Urinary bladder (tissue), 4 donors: ENCODE measurements at places on chromosomes 2 and 18. TPM values are rescaled to one million over a fixed set of nuclear protein-coding genes. Genes with fewer than 3 reads are reported as not detected.
A peak's percentile ranks its signal among the peaks of the same experiment; 100 is the strongest.

- no peak for DNase-seq
These were observed 4.6 kb downstream of the B3GNT7 start for GRCh38 chr2:231399853-231400680.

GRCh38 chr2:217597145-217597544 is 405.6 kb downstream of the TNS1 start:
- no peak for DNase-seq

DNA sequence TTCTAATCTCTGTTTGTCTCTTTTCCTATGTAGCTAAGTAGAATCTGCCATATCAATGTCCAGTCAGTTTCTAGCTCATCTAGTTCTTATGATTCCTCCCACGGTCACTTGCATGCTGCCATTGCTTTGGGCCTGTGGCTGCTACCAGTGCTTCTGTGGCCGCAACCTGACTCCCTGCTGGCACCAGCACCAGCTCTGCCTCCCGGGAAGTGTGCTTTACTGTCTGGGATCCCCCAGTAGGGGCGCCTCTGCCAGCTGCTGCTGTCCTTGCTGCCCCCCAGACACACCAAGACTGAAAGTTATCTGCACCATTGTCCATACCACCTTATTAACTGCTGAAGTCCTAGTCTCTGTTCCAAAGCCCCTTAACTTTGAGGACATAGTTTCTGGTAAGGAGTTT is 56.3 kb downstream of the RAPGEF4 start:
- DNase-seq: no peak

DNA sequence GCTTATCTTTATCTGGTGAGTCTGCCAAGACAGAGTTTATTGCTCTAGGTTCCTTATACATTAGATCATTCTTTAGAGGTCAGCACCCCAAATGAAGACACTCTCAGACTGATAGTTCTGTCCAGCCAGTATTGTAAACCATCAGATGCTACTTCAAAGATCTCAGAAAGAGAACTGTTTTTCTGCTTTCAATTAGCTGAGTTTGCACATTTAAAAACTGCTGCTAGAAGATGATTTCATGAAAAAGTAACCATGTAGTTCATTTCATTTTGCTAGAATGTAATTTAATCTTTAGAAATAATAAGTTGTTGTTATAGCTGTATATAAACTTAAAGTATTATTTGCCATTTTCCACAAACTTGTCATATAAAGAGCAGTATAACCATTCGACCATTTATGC is 344.5 kb upstream of the ATP5MC3 start:
- DNase-seq: no peak

The SLC14A1 gene
- total RNA-seq: 102 TPM

GRCh38 chr18:39198376-39198775 is 1632.8 kb upstream of the CELF4 start:
- DNase-seq: no peak

The ALPP gene
- not detected for total RNA-seq

DNA sequence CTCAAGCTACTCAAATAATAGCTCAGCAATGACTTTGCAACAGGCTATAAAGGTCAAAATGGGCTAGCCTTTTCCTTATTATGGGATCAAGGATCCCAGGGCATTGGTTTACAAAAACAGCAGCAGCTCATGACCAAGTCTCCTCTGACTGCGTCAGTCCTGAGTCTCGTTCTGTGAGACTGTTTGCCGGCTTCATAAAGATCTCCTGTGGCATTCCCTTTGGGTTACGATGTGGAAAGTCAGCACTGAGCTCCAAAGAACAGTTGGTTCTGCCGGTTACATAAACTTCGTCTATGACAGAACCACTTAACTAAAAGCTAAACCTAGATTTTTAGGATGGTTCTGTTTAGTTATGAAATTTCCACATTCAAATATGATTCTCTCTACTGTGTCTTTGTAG is 674.9 kb downstream of the ZEB2 start:
- no peak for DNase-seq

The SERPINB2 gene
- total RNA-seq: not detected

GRCh38 chr2:84373391-84373790 is 85.7 kb downstream of the SUCLG1 start:
- DNase-seq: no peak

The UGT1A1 gene
- 1.9 TPM for total RNA-seq

- DNase-seq: no peak
These were observed 52.4 kb downstream of the LPIN1 start for GRCh38 chr2:11798701-11799435.

DNA sequence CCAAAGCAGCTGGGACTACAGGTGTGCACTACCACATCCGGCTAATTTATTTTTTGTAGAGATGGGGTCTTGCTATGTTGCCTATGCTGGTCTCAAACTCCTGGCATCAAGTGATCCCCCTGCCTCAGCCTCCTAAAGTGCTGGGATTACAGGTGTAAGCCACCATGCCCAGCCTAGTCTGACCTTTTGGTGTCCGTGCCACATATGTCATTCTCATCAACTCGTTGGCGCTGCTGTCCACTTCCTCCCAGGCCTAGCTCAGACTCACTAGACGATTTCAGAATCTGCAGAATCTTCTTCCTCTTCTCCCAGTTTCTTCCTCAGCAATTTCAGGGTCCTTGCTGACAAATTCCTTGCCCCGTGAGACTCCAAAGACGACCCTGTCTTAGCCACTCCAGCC is 39.8 kb upstream of the DNMT3A start:
- no peak for DNase-seq

- no peak for DNase-seq
These were observed 2.0 kb downstream of the MFSD6 start for GRCh38 chr2:190410166-190410565.

GRCh38 chr2:105809097-105809473 is 64.4 kb downstream of the NCK2 start:
- no peak for DNase-seq

The ATP6V1C2 gene
- 0.21 TPM for total RNA-seq

The TRABD2A gene
- total RNA-seq: 1.3 TPM

DNA sequence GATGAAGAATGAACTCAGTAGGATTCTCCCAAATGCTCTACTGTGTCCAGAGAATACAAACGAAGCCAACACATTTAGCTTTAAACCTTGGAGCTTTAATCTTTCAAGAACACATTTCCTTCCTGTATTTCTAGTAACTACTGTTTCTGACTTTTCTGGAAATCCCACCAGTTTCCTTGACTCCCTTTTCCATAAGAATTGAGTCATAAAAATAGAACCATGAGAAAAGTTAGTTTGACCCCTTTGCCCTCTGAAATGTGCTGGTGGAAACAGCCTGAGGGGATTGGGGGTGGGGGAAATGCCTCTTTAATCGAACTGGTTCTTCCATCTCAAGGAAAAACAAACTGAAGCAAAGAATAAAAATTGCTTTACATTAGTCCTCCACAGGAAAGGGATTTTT is 123.9 kb downstream of the TMEM17 start:
- DNase-seq: no peak

GRCh38 chr2:201171259-201171814 is 11.6 kb upstream of the CASP10 start:
- DNase-seq: no peak

GRCh38 chr2:68391099-68391498 is 26.0 kb downstream of the PLEK start:
- no peak for DNase-seq

DNA sequence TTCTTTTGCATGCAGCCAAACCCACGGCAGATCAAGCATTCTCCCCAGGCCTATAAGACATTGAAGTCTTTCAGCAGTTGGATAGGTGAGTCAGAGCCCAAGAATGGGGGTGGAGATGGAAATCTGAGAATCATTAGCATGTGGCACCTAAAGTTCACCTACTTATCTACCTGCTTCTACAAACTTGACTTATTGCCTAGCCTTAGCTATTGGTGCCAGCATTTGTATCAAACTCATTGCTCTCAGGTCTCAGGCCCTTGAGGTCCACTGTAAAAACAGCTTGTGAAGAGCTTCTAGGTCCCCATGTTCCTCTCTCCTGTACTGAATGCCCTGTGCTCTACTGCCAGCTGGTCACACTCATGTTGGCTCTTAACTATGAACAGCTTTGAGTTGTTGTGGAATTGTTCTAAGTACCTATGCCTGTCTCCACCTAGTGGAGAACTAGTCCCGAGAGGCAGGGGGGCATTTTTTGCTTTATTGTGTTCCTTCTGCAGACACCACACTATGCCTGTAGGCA is 278.4 kb upstream of the SPRED2 start:
- no peak for DNase-seq

The EGR4 gene
- total RNA-seq: not detected

- DNase-seq: no peak
These were observed 390.1 kb upstream of the TRIB2 start for GRCh38 chr2:12326449-12327190.

The TCF23 gene
- total RNA-seq: 0.85 TPM

GRCh38 chr2:149677416-149677815 is 89.8 kb upstream of the MMADHC start:
- DNase-seq: no peak

The OSGEPL1 gene
- 20.4 TPM for total RNA-seq

The DNAJC5G gene
- 0.42 TPM for total RNA-seq

DNA sequence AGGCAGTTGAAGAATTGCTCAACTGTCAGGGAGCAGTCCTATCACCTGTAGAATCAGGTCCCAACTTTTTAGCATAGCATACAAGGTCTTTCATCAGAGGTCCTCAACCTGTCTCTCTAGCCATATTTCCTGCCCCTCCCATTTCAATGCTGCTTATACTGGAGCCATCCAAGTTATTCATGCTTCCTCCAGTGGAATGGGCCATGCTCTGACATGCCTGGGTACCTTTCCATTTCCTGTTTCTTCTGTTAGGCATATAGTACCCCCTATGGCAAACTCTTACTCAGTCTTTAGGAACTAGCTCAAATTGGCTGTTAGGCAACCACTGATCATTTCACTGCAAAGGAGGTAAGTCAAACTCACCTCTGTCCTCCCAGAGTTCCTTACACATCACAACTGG is 51.0 kb upstream of the ABCA12 start:
- DNase-seq: no peak

- no peak for DNase-seq
These were observed 105.2 kb upstream of the ZNF521 start for GRCh38 chr18:25457126-25457525.

The RIT2 gene
- total RNA-seq: 0.48 TPM

The HOXD11 gene
- total RNA-seq: 6.0 TPM

DNA sequence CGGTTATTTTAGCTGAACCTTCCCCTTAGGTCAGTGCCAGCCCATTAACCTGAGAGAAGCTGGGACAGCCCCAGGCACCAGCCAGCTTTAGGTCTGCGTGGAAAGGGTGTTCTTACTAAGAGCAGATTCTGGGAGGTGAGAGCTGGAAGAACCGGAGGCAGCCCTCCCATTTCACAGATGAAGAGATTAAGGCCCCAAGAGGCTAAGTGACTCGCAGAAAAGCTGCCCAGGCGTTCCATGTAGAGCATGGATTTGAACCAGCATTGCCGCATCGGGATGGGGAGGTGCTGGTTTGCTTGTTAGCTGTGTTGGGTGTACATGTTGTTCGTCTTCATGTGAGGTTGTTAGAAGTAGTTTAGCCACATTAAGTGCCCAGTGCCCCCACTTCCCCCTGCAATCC is 203.2 kb downstream of the AGAP1 start:
- no peak for DNase-seq

GRCh38 chr2:67451086-67451832 is 54.1 kb downstream of the ETAA1 start:
- DNase-seq: peak; percentile 51

DNA sequence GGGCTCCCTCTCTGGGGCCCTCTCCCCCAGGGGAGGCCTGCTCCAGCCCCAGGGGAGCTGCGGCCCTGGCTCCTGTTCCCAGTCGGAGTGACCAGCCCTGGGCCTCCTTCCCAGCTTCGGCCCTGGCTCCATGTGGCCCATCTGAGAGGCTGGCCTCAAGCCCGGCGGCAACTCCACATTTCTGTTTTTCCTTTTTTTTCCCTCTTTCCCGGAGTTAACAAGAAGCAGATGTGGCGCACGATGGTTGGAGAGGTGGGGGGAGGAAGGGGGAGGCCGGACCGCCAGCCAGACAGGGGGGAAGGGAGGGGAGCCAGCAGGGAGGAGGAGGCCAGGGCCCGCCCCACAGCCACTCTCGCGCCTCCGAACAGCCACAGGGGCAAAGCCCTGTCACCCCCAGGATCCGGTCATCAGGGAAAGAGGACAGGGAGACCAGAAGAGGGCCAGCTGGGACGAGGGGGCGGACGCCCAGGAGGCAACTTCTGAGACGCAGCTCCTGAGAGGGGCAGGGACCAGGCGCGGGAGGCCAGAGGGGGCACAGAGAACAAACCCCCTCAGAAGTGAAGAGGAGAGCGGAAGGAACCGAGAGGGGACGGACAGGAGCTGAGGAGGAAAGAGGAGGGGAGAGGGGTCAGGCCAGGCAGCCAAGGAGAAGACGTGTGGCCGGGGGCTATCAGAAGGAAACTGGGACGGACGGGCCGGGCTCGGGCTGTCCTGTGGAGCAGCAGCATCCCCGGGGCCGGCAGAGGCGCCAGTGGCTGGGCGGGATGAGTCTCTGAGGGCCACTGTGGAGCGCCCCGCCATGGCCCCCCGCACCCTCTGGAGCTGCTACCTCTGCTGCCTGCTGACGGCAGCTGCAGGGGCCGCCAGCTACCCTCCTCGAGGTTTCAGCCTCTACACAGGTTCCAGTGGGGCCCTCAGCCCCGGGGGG is at the start of gene EMILIN1:
EMILIN1 (plus strand) TSS at position 349 of the 928 bp plus-strand sequence; CDS start at position 800, 451 bp downstream.
- DNase-seq: peak; percentile 85

DNA sequence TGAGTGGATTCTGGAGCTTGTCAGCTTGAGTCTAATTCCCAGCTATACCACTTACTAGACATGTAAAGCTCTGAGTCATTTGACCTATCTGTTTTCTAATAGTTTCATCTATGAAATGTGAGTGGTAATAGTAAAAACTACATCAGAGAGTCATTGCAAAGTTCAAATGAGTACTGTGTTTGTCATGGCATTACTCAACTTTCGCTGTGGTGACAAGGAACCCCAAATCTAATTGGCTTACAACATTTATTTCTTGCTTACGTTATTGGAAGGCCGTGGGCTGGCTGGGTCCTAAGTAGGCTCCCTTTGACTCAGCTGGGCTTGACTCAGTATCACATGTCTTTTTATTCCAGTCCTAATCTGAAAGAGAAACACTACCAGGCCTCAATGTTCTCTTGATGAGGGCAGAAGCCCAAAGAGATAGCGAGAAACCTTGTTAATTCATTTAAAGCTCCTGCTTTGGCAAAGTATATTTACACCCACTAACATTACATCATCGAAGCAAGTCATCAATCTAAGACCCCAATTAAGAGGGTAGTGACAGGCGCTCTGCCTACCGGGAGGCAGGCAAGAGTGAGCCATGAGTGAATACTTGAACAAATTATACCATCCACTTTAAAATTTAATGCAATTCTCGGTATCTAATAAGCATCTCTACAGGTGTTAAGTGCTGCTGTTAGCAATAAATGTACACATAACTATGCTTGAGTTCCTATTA is 431.8 kb upstream of the SPHKAP start:
- no peak for DNase-seq

DNA sequence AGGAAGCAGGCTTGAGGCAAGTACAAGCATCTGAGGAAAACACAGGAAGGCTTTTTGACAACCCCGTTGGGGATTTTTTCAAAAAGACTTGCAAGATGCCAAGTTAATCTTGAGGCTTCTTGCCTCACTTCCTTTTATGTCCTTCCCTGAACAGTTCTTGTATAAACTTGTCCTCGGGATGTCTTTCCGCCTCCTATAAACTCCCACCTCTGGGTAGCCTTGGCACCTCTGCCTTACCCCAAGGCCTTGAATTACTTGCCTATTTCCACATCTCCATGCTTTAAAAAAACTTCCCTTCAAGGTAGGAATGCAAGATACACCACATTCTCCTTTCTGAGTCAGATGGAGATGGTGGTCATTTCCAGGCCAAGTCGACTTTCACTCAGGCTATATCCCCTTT is 106.4 kb upstream of the RBBP8 start:
- DNase-seq: no peak
